ENCODE measurements at places on chromosomes 11 and 22.

DNA sequence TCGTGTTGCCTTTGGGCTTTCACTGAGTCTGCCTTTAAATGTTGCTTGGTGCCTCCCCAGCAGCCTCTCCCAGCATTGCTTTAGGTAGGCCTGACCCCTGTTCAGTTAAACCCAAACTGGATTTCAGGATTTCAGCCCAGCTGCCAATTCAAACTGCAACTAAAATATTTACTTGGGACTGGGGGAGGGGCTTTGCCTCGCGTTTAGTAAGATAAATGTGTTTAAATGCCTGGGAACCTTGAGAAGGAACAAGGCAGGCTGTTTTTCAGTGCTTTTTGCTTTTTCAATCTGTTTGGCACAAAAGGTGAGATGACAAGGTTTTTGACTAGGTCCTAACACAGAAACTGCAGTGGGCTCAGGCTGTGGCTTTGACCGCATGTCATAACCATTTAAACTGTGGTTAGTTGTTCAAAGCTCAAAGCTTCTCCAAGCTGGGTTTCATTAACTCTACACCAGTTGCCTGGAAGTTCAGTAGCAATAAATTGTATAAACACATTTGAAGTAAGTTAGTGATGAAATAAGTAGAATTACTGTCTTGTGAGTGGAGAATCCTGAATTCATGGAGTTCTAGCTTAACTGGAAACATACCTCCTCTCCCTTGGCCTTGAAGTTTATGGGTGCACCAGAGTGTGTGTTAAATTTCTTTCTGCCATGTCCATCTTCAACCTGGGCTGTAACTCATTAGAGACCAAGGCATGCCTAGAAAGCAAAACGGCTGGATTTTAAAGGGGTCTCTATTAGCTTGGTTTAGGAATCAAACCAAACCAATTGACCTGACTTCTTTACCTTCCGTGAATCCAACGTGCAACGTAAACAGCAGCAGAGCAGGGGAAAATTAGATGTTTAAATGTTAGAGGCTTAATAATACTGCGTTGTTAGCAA is 3.6 kb downstream of the PKNOX2 start:
- DNase-seq: no peak

- DNase-seq: no peak
Observed at GRCh38 chr11:31509051-31509428, 382 bp downstream of the IMMP1L start.

DNA sequence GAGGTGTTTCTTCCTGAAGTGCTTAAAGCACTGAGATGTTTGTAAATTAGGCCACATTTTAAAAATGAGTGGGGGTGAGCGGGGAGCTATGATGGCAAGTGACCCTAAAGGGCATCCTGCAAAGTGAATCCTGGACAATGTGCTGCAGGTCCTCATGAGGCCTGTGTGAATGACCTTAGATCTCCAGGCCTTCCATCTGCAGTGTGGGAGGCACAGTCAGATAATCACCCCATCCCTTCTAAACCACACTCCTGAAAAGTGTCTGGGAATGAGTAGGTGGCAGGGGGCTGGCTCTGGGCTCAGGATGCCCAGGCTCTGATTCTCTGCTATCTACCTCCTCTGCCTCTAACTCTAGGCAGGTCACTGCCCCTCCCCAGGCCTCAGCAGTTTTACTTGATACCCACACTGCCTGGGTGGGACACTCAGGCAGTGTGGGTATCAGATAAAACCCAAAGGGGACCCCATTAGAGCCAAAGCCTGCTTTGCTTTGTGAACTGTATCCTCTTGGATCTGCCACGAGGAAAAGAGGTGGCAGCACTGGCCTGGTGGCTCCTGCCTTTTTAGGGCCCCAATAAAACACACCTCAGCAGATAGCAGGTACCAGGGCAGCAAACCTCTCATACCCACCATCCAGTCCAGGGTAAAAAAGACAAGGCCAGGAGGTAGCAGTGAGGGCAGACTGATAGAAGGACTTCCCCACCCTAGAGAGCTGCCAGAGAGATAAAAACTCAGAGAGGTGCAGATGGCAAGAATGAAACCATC is 10.5 kb downstream of the STARD10 start:
- no peak for DNase-seq

DNA sequence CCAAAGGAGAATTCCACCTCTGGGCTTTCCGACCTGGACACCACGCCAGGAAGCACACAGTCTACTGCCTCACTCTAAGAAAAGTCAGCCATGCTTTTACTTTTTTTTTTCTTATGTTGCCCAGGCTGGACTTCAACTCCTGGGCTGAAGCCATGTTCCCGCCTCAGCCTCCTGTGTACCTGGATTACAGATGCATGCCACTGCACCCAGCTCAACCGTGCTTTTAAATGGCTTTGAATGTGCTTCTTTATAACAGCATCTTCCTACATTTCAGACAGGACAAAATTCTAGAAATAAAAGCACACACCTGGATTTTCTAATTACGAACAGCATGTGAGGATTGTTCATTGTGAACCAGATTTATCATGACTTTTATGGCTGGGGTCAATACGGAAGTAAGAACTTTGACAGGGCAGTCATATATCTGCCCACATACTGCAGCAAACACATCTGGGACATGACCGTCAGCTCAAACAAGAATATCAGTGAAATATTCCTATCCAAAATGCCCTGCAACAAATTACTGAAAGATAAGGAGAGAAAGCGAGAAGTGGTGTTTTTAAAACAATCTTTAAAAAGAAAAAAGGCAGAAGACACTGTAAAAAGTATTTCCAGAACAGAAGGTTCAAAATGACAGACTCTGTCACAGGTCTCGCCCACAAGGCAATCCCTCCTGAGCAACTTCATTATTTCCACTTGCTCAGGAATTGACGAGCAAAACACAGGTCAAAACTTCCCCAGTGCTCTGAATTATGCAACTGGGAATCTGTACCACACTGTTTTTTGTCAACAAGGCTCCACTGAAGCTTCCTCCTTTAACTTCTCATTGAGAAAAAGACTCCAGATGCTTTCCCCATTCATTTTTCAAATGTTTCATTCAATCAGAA is 42.1 kb downstream of the PACSIN2 start:
- no peak for DNase-seq

GRCh38 chr22:44366372-44367300 is 53.9 kb upstream of the SHISAL1 start:
- DNase-seq: no peak

DNA sequence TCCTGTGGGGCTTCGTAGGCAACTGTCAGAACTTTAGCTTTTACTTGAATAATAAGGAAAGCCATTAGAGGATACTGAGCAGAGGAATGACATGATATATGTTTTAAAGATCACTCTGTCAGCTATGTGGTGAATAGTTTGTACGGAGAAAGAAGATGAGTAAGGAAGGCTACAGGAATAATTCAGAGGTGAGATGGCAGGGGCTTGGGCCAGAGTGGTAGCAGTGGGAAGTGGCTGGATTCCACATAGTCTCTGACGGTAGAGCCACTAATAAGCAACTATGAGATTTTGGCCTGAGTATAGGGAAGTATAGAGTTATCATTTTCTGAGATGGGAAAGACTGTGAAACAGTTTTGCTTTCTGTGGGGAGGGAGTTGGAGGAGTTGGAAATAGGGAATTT is 93.9 kb upstream of the MTMR2 start:
- DNase-seq: no peak

GRCh38 chr11:87878373-87878825 is 296.8 kb downstream of the RAB38 start:
- DNase-seq: no peak

GRCh38 chr11:24267014-24267413 is 229.8 kb upstream of the LUZP2 start:
- no peak for DNase-seq

GRCh38 chr11:69122326-69122629 is 33.5 kb upstream of the SMIM38 start:
- no peak for DNase-seq

- DNase-seq: no peak
Observed at GRCh38 chr22:34897126-34897525, 168.8 kb upstream of the ISX start.

GRCh38 chr22:18064636-18065035 is 13.2 kb upstream of the PEX26 start:
- no peak for DNase-seq

GRCh38 chr22:46537946-46538813 is 760 bp upstream of the CELSR1 start:
- DNase-seq: no peak

DNA sequence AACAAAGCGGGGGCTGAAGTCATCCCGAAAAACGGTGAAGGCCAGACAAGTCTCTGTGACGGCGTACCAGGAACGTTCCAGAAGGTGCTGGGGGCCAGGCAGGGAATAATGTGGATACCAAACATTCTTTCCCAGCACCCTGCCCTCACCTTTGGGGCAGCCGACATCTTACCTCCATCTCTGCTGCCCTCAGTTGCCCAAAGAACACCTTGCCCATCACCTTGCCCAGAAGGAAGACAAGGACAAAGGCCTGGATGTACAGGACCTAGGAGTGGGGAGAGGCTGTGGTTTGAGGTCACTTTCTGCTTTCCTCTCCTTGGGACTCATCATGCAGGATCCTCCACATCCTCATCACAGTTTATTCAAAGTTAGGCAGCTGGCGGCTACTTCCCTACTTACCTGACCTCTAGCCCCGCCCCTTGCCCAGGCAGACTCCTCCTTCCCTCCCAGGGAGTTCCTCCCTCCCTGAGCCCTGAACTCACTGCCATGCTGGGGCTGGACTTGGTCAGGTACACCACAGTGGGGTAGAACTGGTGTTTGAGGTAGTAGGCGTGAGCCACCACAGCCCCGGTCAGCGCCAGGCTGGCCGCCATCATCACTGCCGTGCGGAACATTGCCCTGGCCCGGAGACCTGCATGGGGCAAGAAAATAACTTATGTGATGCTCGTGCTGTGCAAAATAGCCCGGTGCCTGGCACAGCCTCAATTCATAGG is 1.2 kb downstream of the SYVN1 start:
- no peak for DNase-seq

DNA sequence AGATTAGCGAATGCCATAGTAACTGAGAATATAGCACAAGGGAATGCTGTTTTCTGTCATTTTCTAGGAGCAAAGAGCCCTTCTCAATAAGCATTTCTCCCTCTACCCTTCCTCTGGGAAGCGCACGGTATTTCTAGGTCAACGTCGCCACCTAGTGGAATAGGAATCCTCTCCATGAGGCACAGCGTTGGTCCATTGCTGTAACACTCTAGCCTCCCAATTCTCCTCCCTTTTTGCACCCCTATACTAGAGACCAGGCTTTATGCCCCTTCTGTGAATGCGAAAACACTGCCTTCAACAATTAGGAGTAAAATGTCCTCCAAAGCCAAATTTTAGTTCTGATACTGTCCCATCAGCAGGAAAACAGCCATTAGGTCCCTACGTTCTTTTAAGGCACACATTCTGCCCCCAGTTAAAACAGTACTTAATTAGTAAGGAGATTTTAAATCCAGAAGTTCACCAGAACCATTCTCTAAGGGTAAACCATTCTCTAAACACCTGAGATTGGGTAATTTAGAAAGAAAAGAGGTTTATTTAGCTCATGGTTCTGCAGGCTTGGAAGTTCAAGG is 12.8 kb upstream of the HYLS1 start:
- peak; percentile 74 for DNase-seq

- DNase-seq: no peak
Observed at GRCh38 chr11:122261546-122261945, 145.5 kb upstream of the BLID start.

- no peak for DNase-seq
Observed at GRCh38 chr11:64855596-64856304, 11.3 kb upstream of the CDC42BPG start.

- no peak for DNase-seq
Observed at GRCh38 chr11:77030834-77031414, 3.3 kb upstream of the B3GNT6 start.

DNA sequence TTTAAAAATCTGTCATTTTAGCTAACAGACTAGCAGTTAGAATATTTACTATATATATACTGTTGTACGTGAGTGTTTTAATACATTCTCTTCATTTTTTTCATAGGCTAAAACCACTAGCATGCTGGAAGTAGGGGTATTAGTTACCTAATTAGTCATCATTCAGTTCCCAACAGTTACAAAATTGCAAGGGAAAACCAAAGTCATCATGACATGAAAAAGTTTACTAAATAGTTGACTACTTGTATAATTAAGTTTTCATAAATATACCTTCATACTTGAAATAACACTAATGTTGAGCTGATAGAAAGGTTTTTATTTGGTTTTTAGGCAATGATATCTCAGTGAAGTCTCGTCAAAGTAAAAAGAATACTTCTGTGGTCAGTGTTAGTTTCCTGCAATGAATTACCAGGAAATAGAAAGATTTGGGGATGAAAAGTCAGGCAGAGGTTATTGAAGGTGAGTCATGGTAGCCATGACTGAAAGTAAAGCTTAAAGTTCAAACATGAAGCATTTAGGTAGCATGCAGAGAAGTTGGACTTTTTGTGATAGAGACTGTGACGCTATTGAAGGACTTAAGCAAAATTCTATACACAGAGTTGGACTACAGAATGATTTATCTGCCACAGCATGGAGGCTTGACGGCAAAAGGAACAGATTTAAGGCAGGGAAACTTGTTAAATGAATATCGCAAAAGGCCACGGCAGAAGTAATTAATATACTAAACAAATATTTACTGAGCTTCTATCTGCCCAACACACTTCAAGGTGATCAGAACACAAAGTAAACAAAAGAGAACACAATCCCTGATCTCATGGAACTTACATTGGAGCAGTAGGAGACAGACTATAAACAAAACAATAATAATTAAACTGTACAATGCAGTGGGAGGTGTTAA is 828.1 kb upstream of the FAT3 start:
- no peak for DNase-seq

GRCh38 chr11:125910226-125910849 is 6.0 kb downstream of the DDX25 start:
- DNase-seq: no peak

DNA sequence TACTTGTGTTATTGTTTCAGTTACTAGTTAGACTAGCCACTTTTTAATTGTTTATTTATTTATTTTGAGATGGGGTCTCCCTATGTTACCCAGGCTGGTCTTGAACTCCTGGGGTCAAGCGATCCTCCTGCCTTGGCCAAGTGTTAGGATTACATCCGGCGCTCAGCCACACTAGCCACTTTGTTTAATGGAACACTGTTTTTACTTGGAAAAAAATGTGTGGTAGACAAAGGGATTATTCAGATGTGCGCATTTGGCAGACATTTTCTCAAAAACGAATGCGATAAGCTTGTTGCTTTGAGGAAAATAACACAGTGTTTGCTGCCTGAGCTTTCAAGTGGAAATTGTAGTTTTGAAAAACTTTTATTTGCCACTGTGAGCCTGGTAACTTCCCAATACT is 51.0 kb downstream of the CTNND1 start:
- DNase-seq: no peak

GRCh38 chr11:35121326-35121865 is 17.6 kb upstream of the CD44 start:
- DNase-seq: no peak

DNA sequence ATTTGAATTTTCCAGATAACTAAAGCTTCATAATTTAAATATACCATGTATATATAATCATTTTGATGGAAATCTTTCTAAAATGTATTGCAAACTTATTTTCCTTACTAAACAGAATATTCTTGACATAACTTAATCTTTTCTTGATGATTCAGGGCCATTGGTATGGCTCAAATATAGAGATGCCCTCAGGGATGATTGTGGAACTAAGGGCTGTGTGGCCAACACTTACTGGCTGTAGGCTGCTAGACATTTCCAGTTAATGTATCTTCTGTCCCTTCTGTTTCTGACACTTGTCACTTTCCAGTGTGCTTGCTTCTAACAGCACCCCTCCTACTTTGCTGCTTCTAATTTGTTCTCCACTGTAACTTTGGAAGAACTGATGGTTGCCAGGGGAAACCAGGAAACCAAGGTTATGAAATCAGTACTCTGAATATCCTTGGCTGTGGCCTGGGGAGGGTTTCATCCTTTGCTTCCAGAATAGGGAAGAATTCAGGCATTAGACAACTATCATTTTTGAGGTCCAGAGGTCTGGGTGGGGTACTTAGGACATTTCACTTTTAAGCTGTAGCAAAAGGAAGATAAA is 697.2 kb downstream of the ETS1 start:
- DNase-seq: no peak

All from spinal cord (tissue), 10 donors.